ENCODE measurements at places on chromosomes 2 and 18. TPM values are rescaled to one million over a fixed set of nuclear protein-coding genes. Genes with fewer than 3 reads are reported as not detected.

The C2orf15 gene
- 0.80 TPM for total RNA-seq

The MALL gene
- 0.50 TPM for total RNA-seq

The MAP3K19 gene
- total RNA-seq = not detected

The RAPGEF4 gene
- not detected for total RNA-seq

The RFX8 gene
- 0.11 TPM for total RNA-seq

The IL1F10 gene
- not detected for total RNA-seq

The UGT1A10 gene
- total RNA-seq = not detected

The ANKRD62 gene
- not detected for total RNA-seq

The POLE4 gene
- total RNA-seq = 72.8 TPM

The DIPK1C gene
- not detected for total RNA-seq

The DLGAP1 gene
- not detected for total RNA-seq

The RAB27B gene
- total RNA-seq = 0.19 TPM

The UGT1A4 gene
- total RNA-seq = not detected

The BMPR2 gene
- total RNA-seq = 9.4 TPM

The PCARE gene
- total RNA-seq = not detected

The HOXD4 gene
- total RNA-seq = not detected

The SERPINB4 gene
- total RNA-seq = not detected

The WDR7 gene
- 18.5 TPM for total RNA-seq

The GREB1 gene
- 0.86 TPM for total RNA-seq

The CMPK2 gene
- 0.84 TPM for total RNA-seq

The RTTN gene
- total RNA-seq = 24.8 TPM

The QPCT gene
- total RNA-seq = 5.5 TPM

The FBXO15 gene
- 1.4 TPM for total RNA-seq

The RAX gene
- not detected for total RNA-seq

The ARHGAP25 gene
- total RNA-seq = 64.0 TPM

The SMPD4 gene
- total RNA-seq = 107 TPM

The WBP1 gene
- 28.7 TPM for total RNA-seq

The TLX2 gene
- 0.25 TPM for total RNA-seq

The ANKRD30BL gene
- not detected for total RNA-seq

The ARHGAP15 gene
- total RNA-seq = 36.4 TPM

The TLK1 gene
- total RNA-seq = 73.2 TPM

The TNFRSF11A gene
- 1.6 TPM for total RNA-seq

The CYP26B1 gene
- not detected for total RNA-seq

All from activated CD8-positive, alpha-beta memory T cell treated with anti-CD3 and anti-CD28 coated beads for 36 hours (primary cell).